ENCODE measurements at places on chromosomes 7 and 10.
A peak's percentile ranks its signal among the peaks of the same experiment; 100 is the strongest.

DNA sequence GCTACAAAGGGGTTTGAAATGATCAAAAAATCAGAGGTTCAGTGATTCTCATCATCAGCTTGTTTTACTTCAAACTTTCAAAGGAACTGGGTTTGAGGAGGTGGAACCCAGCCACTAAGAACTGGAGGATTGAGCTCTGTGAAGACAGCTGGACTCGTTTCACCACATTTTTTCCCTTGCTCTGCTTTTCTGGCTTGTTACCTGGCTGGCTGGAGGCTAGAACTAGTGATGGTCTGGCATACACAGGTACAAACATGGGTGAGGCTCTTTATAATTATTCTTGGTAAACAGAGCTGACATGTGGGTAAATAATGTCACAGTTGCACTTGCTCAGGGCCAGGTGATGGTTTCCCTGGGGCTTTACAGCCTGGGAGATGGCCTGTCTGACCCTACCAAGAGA is 352.5 kb downstream of the FGFR2 start:
- DNase-seq: no peak

GRCh38 chr10:68046642-68047041 is 28.4 kb downstream of the HERC4 start:
- no peak for DNase-seq

DNA sequence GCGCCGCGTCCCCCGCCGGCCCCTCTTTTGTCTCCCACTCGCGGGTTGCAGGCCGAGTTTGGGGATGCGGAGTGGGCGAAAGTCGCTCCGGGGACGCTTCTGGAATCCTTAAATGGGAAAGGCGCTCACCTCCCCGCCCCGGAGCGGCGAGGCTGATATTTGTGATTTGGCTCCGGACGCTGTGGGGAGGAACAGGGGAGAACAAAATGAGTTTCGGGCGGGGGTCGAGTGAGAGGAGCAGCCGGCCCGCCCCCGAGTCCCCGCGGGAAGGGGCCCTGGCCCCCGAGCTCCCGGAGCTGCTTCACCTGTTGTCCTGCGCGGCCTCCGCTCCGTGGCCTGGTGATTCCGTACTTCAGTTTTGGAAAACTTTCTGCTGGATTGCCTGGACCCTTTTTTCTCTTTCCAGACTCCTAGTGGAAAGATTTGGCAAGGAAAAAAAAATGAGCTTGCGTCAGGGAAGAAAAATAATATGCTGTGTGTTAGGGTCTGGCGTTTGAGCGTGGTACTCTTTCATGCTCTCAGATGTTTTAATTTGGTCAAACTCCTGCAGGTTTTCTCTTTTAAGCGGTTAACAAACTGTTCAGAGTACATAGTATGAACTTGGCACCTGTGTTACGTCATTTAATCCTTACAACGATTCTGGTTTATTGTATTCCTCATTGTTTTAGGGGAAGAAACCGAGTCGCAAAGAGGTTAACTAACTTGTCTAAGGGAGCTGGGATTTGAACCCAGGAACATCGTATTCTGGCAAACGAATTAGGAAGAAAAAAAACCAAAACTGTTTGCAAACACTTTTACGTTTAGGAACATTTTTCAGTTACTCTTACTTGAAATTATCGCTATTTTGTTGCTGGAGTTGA is 924 bp downstream of the BMPR1A start:
- peak; percentile 29 for DNase-seq

DNA sequence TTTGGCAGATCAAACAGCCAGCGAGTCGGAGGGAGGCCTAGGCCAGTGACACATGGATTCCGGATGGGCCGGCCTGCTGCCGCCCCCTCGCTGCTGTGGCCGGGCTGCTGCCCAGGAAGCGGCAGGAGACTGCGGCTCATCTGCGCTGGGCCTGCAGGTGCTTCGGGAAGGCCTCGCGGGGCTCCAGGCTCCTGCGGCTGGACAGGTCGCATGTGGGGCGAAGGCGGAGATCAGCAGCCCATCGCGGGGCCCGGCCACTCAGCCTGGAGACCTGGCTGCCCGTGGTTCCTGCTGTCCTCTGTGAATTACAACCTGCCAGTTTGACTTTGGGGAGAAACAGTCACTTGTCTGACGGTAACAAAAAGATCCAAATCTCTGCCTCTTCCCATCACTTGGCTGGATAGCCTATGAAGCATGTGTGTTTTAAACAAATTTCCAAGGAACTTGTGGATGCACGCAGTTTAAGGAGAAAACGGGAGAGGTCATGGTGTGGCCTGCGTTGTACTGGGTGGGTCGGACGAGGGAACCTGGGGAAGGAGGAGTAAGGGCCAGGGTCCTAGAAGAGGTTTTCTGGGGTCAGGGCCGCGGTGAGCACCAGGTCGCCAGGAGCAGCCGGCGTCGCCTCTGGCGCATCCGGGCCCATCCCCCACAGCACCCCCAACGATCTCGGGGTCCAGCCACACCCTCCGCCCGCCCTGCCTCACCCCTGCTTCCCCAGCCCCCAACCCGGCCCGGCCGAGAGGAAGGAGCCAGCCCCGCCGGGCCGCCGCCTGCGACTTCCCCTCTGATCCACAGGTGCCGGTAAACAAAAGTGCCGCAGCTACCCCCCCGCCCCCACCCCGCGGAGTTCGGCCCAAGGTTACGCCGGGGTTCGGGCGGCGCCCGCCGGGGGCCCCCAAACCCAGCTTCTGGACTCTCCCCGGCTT is 1.6 kb downstream of the SPOCK2 start:
- DNase-seq: no peak

DNA sequence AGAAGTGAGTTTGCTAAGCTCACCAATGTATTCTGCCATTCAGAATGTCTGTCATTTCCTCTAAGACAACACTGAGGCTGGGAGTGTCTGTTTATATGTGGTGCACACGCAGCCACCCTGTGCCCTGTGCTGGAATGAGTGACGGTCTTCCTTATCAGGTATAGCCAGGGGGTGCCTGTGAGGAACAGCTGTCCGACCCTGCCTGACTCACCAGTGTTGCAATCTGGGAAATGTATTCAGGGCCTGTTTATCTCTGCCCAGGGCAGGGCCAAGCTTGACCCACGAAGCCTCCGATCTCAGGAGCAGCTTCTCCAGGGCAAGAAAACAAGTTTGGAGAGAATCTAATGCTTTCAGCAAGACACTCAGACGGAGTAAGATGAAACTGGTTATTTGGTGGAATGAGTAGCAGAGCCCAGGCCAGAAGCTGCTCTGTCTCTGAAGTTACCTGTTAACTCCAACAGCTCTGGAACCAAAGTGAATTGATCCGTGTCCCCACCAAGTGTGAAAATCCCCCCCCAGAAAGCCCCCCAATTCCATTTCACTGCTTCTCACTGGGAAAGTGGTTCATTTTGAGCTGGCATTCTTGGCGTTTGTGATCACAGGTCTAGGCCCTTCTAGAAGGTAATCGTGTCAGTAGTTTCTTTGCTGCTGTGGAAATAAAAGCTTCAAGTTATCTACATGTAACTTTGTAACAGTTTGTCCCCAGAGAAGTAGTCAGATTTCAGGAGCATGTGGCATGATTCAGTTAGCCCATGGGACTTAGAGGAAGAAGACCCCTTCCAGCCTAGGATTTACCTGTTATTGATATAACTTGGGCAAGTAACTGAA is 6.1 kb upstream of the UBE2H start:
- DNase-seq: peak; percentile 69

DNA sequence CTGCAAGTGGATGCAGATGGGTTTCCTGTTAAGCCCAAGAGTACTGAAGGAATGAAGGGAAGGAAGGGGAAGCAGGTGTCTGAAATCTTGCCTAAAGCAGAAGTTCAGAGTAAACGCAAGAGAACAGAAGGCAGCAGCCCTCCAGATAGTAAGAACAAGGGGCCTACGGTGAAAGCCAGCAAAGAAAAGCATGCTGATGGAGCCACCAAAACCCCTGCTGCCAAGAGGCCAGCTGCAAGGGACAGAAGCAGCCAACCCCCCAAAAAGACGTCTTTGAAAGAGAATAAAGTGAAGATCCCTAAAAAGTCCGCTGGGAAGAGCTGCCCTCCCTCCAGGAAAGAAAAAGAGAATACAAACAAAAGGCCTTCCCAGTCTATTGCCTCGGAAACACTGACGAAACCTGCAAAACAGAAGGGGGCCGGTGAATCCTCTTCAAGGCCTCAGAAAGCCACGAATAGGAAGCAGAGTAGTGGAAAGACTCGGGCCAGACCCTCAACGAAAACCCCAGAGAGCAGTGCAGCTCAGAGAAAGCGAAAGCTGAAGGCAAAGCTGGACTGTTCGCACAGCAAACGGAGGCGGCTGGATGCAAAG is 152.5 kb downstream of the LCOR start:
- DNase-seq: no peak

DNA sequence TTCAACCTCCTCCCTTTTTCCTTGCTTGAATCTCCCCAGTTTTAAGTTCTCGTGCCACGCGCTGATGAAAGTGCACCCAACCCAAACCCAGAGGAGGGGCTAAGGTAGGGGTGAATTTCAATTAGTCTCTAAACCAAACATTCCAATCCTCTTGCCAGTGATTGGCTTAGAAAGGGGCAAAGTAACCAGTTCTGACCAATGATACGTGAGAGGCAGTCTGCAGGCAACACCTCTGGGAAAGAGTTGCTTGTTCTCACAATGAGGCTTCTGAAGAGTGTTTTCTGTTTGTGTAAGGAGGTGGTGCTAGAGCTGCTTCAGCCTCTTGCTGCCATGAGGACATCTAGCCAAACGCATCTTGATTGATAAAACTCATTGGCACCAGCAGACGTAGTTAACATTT is 21.8 kb downstream of the SLC35G1 start:
- no peak for DNase-seq

GRCh38 chr7:159197066-159197975 is 52.7 kb upstream of the VIPR2 start:
- no peak for DNase-seq

- peak; percentile 88 for DNase-seq
These were observed 226.4 kb upstream of the HABP2 start for GRCh38 chr10:113326160-113327111.

- no peak for DNase-seq
These were observed 63.4 kb downstream of the CSGALNACT2 start for GRCh38 chr10:43201545-43202131.

- no peak for DNase-seq
These were observed 48.4 kb downstream of the HGF start for GRCh38 chr7:81721437-81721836.

- no peak for DNase-seq
These were observed 594 bp downstream of the ZNF503 start for GRCh38 chr10:75400771-75401568.

GRCh38 chr7:148172920-148173319 is 417.6 kb upstream of the C7orf33 start:
- no peak for DNase-seq

- DNase-seq: no peak
These were observed 352.6 kb upstream of the ZMIZ1 start for GRCh38 chr10:78716043-78716660.

DNA sequence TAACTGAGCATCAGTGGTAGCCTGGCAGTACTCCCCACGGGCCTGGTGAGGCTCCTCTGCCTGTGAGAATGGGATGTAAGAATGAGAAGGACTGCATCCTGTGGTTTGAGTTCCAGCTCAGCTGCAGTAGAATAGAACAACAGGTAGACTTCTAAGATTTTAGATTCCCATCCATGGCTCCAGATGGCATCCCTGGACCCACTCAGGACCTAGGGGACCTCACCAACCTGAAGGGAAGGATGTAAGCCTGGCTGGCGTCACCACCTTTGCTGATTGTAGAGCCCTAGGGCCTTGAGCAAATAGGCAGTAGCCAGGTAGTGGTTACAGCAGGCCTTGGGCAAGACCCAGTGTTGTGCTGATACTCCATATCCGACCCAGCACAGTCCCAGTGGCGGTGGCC is 9.6 kb upstream of the AOC1 start:
- DNase-seq: no peak

DNA sequence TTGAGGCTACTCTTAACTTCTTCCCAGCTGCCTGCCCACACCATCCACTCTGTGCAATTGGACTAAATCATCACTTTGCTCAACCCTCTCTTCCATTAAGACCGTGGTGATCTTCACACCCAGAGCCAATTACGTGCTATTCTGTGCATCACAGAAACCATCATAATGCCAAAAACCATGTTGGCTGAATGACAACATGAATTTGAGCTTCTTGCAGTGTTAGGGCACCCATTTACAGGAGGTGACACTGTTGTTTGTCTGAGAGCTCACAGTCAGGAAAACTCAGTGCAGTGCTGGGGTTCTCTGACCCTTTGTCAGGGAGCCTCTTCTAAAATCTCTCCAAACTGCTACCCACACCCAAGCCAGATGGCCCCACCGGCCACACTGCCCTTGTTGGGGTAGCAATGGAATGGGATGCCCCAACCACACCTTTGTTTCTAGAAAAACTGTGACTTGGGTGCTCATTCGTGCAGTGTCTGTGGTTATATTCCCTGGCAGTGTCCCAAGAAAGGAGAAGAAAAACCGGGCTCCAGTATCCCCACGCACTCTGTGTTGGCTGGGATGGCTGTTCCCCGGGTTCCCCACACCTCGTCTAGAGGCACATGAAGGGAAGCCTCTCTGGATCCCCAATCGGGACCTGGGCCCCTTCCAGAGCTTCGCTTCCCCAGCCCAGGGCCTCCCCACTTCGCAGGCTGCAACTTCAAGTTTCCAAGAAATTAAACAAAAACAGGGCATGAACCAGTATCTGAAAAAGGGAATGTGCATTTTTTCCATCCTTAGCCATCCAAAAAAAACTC is 2.0 kb upstream of the TNS3 start:
- no peak for DNase-seq

All from HCT116 (cell line).